ENCODE measurements at places on chromosomes 2 and 18.

DNA sequence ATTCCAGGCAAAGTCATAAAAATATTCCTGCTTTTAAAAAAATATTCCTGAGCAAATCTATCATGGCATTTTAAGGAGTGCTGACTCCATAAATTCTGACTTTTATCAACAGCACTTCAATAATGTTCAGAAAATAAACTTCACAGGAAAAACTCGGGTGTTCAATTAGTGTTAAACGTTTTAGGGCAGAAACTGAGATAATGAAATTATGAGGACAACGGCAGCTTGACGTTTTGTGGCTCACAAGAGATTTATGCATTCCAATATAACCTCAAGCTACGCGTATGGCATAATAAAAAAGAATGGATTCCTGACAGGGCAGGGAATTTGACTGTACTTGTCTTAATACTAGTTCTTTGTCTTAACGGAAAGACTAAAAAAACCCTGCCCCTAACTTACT lies 133.2 kb downstream of the ICOS start:
- DNase-seq, result no peak

GRCh38 chr2:63743170-63743981 lies 98.3 kb upstream of the UGP2 start:
- no peak for DNase-seq

DNA sequence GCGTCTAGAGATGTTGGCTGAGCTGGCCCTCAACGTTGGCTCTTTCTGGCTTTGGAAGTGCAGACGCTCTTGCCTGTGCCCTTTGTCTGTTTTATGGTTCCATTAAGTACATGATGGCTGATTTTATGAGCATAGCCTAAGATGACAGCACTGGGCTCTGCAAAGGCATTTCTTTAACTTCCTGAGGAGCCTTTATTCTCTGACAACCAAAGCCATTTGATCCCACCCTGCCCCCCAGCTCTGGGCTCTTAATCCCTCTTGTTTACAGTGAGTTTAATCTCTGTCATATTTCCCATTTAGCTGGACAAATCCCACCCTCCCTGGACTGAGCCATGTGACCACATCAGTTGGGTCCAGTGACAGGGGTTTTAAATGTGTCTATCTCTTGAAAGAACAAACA lies 195.9 kb downstream of the ACKR3 start:
- no peak for DNase-seq

- DNase-seq, result no peak
These were observed 59.5 kb upstream of the POU3F3 start for GRCh38 chr2:104794441-104794840.

GRCh38 chr2:220259662-220260061 lies 632.2 kb downstream of the SLC4A3 start:
- DNase-seq, result no peak

DNA sequence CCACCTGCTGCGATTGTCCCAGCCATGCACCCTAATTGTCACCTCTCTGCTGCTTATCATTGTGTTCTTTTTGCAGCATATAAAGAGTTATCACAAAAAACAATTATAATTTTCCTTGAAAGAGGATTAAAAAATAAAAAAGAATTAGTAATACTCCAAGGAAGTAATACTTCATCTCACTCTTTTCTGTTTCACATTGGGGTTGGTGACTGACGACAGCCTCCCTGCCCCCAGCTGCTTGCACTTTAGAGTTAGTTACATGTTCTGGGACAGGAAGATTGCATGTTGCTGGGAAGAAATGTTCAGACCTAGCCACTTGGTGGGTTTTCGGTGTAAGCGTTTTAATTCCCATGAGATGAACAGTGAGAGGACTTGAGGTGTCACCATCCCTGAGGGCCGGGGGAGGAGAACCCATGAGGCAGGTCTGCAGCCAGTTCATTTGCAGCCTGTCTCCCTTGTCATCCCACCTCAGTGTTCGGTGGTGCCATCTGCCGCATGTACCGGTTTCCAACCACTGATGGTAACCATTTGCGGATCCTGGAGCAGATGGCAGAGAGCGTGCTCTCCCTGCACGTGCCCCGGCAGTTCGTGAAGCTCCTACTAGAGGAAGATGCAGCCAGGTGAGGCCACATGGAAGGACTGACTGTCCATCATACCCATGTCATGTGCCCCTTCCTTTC lies 69.1 kb downstream of the COA5 start:
- DNase-seq, result no peak

GRCh38 chr2:131426727-131427126 lies 49.2 kb upstream of the TUBA3D start:
- DNase-seq, result no peak

GRCh38 chr18:44047585-44047984 lies 633.1 kb upstream of the SETBP1 start:
- DNase-seq, result no peak

DNA sequence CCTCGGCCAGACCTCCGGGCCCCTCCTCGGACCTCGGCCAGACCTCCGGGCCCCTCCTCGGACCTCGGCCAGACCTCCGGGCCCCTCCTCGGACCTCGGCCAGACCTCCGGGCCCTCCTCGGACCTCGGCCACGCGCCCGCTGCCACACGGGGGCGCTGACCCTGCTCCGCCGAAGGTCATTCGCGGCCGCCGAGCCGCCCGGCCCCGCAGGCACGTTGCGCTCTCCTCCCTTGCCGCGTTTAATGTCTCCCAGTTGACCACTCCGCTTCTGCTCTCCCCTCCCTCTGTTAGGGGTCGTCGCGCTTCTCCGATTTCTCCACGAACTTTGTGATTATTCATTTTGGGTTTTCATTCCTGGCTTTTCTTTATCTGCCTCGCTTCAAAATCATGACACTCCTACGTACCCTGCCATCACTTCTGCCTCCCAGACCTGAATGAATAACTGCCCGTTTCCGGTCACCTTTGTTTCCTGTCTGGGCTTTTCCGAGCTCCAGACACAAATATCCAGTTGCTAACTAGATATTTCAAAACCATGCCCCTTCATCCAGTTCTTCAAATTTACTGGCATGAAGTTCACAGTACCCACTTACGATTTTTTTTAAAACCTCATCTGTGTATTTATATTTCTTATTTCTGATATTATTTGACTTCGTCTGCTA lies 14.8 kb upstream of the COLEC12 start:
- DNase-seq, result no peak

DNA sequence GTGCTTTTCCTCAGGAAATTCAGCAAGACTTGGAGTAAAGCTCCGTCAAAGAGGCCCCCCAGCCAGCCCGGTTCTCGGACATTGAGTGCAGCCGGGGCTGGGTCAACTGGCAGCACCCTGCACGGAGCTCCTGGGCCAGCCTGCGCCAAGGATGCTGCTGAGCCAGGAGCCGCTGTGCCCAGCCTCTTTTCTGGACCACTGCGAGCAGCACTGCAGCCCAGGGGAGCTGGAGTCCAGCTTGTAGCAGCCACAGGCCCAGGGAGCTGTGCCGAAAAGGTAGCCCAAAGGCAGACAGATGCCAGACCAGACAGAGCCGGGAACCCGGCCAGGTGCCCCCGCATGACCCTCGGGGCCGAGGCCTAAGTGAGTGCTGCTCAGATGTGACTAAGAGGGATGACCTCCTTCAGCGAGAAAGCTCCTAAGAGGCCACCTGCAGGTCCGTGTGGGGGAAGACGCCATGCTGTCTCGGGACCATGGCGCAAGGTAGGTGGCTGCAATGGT lies 7.3 kb downstream of the CLHC1 start:
- no peak for DNase-seq

- no peak for DNase-seq
These were observed 48.6 kb downstream of the FER1L5 start for GRCh38 chr2:96691022-96691612.

GRCh38 chr2:98654699-98655495 lies 46.5 kb downstream of the UNC50 start:
- DNase-seq, result no peak

DNA sequence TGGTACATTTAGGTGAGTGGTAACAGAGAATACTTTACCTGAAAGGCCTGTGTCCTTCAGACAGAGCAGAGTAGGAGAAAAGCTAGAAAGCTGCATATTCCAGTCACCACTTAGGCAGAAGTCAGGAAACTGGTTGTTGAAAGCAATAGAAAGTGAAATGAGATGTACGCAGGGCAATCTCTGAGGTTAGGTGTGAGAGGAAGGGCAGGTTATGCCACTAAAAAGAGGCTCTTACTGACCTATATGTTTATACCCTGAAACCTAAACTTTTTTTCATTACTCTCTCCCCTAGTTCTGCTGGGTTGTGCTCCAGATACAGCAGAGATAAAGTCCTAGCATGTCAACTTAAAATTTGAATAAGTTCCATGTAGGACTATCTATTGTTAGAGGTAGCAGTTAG lies 93.5 kb downstream of the COX7A2L start:
- DNase-seq, result no peak

DNA sequence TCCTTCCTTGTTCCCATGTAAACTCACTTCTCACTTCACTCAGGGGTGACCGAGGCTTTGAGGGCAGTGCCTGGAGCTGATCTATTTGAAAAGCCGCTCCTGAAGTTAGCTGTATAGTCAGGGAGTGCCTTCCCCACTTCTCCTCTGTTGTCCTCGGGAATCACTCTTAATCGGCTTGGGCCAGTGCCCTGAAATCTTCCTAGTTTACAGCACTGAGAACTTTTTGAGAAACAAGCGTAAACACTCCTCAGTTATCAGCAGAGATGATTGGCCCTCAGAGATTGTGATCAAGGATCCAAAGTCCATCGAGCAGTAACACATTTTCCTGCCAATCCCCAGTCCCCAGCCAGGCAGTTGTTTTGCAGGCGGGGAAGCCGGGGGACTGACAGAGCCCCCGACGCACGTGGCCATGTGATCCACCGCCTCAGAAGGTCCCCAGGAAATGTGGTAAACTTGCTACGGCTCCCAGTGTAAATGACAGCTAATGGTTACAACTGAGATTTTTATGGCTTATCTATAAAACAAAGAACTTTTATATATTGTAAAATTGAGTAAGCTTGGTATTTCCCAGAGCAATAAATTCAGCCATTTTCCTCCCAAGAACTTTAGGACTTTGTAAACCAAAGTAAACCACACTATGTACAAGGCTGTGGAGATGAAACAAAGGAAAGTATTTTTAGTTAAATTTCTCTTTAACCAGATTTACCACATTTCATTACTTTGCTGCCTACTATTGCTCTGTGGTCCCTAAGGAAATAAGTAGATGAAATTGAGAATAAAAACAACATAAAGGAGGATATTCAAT lies 53.5 kb downstream of the C18orf63 start:
- DNase-seq, result no peak

DNA sequence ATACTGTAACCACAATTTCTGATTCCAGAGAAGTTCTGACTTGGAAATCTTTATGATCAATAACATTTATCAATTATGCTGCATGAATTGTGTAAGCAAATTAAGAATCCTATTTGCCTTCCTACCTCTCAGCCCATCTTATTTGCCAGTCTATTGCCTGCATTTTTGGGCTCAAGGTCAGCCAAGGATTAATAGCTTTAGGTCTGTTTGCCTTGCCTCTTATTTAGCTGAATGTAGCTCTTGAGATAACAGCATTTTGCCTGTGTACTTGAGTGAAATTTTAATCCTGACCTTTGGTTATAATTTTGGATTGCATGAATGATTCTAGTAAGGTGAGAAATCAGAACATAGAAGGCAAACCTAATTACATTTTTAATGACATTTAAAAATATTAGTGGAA lies 51.2 kb downstream of the MYO3B start:
- no peak for DNase-seq
